ENCODE measurements at places on chromosomes 5 and 9.

DNA sequence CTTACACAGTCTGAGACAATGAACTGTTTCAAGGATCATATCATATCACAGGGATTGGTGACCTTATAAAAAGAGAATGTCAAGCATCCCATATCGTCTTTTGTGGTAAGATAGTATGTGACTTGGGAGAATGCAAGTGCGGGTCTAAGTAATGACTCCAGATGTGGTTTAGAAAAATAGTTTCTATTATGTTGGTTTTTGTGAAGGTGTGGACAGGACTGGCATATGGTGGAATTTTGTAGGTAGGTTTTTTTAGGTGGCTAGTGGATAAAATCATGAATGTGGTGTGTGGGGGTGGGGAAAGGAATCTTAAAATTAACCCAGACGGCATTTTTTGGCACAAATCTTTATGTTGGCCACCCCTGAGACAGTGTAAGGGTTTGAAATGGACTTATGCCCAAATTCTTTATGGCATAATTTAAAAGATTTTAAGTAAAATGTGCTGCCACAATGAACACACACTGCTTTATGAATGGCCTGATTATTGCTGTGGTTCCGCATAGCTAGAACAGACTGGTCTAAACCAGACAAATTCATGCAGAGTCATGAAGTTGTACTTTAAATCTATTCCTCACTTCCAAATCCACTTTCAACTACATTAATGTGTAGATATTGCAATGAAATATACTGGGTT is 204.8 kb upstream of the HAPLN1 start:
- DNase-seq: no peak

DNA sequence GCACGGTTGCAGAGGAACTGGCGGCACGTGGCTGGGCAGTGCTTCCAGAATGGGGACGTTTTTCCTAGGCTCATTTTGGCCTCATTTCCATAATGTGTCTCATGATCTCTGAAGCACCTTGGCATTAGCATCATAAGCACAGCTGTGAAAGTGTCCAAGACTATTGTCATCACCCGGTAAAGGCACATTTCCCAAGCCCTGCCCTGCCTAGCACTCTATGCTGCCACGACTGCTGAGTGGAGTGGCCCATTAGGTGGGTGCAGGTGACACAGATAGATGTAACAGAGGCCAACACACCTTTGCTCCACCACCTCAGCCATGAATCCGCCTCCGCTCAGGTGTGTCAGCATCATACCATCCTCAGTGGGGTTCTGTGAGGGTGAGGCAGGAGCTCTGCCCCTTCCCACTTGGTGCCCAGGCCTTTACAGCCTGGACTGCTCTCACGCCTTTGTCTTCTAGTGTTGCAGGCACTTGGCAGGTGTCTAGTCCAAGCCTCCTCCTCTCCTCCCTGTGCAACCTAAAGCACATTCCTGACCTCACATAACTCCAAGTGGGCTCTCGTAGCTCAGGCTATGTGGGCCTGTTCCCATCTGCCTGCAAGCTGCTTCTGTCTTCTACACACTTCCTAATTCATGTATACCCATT is 213.0 kb downstream of the FSTL4 start:
- DNase-seq: no peak

DNA sequence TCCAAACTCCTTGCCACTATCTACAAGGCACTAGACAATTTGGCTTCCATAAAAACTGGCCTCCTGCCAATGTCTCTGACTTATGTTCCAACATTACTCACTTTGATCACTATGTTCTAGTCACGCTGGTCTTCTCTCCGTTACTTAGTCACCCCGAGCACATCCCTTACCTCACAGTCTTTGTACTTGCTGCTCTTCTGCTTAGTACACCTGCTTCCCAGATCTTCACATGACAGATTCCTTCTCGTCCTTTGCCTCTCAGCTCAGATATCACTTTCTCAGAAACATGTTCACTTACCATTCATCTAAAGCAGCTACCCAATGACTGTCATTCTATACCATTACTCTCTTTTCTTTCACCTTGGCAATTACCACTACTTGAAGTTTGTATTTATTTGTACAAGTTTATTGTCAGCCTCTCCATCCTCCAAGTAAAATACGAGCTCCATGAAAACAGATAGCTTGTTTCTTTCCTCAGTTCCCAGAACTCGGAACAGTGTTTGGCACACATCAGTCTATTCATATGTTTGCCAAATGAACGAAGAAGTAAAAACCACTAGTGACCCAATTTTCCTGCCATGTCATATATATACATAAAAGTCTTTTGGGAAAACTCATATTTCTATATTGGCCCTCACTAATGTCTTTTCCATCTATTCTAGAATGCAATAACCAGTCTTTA is 5.9 kb upstream of the SLC22A5 start:
- no peak for DNase-seq

DNA sequence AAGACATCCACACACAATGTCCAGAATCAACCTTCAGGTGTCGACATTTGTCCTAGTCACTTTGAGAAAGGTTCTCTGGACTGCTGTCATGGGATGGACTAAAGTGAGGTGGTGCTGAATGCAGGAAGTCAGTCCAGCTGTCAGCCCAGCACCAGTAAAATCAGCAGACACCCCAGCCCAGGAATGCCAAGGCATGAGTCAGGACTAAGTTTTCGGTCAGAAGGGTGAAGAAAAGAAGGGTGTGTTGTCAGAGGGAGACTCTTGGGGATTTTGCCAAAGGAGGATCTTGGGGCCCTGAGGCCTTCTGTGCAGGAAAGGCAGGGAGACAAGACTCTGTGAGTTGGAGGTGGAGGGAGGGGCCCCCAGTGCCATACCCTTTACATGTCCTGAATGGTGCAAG is 69.0 kb upstream of the XPA start:
- no peak for DNase-seq

- DNase-seq: no peak
These were observed 7.3 kb upstream of the VCAN start for GRCh38 chr5:83464261-83464660.

GRCh38 chr9:99319048-99319447 is 97.0 kb downstream of the SEC61B start:
- no peak for DNase-seq

DNA sequence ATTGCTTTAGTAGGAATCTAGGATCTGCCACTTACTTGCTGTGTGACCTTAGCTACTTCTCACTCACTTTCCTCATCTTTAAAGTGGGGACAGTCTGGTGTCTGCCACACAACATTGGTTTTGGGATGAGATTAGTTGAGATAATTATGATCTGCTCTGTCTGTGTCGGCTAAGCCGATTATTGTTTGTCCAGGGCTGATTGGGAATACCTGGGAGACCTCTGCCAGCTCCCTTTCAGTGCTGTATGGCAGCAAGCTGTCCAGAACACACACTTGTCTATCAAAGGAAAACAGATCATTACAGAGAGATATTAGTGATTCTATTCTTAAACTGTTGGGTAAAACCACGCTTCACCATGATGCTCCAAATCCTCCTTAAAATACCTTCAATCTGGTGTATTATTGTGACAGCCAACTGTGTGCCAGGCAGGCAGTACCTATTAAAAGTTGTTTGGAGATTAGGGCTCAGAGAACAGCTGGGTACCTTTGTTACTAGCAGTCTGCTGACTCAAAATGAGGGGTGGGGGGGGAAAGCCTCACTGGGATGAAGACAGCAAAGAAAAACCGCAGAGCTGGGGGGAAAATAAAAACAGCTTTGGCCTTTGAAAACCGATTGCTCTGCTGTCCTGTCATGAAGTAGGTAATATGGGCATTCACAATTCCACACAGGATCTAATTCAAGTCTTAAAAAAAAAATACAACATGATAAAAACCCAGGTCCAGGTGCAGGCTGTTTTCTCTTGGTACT is 458.4 kb upstream of the C9orf72 start:
- no peak for DNase-seq

DNA sequence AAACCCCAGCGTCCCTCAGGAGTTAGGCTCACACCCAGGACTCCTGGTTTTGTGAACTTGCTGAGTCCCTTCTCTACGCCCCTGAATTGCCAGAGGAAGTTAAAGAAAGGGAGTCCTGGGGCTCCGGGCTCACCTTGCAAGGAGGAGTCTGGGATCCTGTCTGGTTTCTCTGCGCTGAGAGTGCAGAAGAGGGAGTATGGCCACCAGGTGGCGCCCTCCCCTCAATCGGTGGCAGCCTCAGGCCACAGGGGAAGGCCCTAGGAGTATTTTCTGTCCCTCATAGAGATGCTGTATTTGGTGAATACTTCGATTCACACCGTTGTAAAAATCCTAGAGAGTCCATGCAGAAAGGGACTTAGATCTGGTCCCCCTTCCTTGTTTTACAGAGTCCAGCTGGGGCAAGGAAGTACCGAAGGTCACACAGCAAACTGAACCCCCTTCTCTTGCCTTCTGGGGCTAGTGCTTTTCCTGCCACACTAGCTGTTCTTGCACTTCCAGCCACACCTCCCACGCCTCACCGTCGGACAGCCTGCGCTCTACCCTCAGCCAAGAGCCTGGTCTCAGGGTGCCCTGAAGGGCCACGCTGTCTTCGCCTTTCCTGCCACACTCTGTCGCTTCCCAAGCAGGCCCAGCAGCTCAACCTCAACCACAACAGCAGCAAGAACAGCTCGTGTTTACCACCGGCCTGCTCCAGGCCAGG is 10.2 kb downstream of the HAND1 start:
- DNase-seq: peak; percentile 82

- DNase-seq: no peak
These were observed 42.1 kb downstream of the NKD2 start for GRCh38 chr5:1050423-1051365.

- no peak for DNase-seq
These were observed 548.5 kb upstream of the GRAMD2B start for GRCh38 chr5:125874717-125875116.

- no peak for DNase-seq
These were observed 535.2 kb upstream of the ZNF608 start for GRCh38 chr5:125281667-125282066.

DNA sequence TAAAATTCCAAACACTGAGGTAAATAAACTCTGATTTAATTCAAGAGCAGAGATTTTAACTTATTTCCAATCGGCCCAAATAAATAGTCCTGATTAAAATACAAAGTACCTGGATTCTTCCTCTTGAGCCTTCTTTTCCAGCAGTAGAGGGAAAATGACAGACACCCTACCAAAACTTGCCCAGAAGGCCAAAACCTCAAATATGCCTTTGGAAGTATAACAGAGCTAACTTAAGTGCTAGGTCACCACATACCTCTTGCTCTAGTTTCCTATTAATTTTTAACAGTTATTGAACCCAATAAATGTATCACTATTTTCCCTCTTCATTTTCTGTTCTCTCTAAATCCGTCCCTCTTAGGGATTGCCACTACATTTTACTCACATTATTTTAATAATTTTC is 1.4 kb downstream of the BAAT start:
- DNase-seq: no peak

DNA sequence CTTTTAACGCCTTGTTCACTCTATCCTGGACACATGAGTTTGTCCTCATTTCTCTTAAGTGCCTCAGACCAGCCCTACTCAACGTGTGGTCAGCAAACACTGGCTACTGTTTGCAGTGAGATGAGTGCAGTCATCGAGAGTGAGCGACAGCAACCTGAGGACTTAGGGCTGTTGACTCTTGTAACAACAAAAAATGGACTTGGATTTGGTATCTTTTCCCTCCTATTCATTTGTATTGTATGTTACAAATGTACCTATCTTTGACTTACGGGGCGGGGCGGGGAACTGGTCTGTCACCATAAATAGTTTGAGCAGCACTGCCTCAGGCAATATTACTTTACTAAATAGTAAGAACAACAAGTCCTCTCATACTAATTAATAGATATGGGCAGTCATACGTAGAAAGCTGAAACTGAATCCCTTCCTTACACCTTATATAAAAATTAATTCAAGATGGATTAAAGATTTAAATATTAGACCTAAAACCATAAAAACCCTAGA is 84.1 kb downstream of the TLE1 start:
- DNase-seq: no peak

DNA sequence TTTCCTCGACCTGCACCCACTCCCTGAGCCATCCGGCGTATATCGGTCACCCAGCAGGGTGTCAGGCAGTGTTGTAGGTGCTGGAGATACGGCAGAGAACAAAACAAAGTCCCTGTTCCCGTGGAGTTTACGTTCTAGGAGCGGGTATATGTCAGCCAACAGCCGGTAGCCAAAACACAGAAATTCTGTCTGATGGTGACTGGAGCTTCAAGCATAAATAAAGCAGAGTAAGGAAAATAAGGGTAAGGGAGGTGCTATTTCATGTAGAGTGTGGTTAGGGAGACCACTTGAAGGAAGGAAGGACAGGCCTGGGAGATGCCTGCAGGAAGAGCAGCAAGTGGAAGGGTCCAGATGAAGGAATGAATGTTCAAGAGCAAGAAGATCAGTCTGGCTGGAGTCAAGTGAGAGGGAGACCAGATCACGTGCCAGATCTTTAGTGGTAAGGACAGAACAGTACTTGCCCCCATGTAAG is 783 bp upstream of the ZFR start:
- DNase-seq: no peak

GRCh38 chr5:10669983-10670382 is 91.1 kb downstream of the DAP start:
- no peak for DNase-seq

- DNase-seq: peak; percentile 82
These were observed 261.4 kb upstream of the KLF4 start for GRCh38 chr9:107750741-107751566.
